ENCODE measurements at places on chromosomes 6 and 20.

DNA sequence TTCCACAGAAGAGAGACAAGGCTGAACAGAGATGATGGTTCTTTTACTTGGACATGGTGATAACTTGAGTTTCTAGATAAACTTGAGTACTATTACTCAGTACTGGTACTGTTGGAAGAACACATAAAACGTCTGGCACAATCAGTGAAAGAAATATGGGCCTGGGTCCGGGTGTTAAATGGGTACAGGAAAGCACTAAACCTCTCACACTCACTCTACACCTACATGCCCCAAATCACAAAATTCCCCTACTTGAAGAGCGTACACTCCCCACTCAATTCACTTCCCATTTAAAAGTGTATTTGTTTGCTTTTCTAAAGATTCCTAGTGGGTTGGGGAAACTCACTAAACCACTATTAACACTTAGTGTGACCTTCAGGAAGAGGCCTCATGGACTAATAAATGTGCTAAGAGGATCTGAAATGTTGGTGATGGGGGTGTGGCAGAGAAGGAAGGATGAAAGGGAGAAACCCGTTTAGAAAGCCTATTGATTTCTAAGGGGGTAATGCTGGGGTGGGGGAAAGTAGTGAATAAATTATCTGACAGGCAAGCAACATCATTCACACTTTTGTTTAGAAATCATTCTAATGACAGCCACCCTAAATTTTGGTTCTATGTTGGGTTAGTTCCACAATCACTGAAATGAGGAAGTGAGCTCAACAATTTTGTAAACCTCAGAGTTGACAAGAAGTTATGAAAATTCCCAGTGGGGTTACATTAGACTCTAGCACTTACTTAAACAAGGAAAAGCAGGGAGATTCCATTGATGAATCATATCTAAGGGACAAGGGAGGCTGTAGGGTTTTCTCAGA lies 222.6 kb upstream of the MARCKS start:
- H3K4me3 ChIP-seq: no peak overlapping the region
- H3K27me3 ChIP-seq: no peaks in the 10 kb centered on the region
- H3K27ac ChIP-seq: peak overlapping the region; percentile 79

GRCh38 chr20:432208-432607 lies 24.1 kb downstream of the RBCK1 start:
- H3K4me3 ChIP-seq: no peak overlapping the region
- H3K27me3 ChIP-seq: no peaks in the 10 kb centered on the region

DNA sequence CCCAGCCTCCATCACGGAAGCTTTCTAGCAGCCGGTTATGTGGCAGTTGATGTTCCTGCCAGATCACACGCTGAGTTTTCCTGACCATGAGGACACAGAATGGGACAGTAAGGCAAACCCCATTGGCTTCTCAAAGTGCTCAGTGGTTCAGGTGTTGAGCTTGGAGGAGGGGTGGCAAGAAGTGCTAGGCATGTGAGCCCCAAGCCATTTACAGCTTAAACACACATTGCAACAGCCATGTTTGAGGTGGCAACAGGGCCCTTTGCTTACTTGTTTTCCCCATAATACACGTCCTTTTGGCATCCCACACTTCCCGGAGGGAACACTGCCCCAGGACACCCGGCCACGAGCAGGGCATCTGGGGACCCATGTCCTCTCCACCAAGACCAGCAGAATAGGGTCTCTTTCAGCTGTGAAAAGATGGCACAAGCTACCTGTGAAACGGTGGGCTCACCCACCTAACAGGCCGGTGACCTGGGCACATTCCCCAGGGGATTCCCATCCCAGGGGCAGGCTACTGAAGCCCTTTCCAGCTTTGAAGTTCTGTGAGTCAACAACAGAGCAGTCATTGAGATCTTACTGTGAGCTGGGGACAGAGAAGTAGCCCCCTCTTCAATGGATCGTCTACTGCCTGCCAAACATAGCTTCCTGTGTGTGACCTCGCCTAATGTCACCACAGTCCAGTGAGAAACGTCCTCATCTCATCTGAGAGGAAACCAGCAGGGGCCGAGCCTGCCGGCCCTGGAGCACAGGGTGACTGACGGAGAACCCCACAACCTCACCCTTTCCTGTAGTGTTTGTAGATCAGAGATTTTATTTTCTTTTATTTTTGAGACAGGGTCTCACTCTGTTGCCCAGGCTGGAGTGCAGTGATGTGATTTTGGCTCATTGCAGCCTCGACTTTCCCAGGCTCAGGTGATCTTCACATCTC lies 4.0 kb upstream of the TLDC2 start:
- no peak overlapping the region for H3K27ac ChIP-seq
- no peaks in the 10 kb centered on the region for H3K36me3 ChIP-seq
- no peak overlapping the region for H3K4me3 ChIP-seq
- DNase-seq: no peak
- peaks cover 3% of the 10 kb centered on the region for H3K4me1 ChIP-seq

- peaks cover 2% of the 10 kb centered on the region for H3K36me3 ChIP-seq
- DNase-seq: no peak
- peaks cover 12% of the 10 kb centered on the region for H3K4me1 ChIP-seq
- no peaks in the 10 kb centered on the region for H3K27me3 ChIP-seq
These were observed 203.5 kb downstream of the KCNQ5 start for GRCh38 chr6:72825315-72825911.

DNA sequence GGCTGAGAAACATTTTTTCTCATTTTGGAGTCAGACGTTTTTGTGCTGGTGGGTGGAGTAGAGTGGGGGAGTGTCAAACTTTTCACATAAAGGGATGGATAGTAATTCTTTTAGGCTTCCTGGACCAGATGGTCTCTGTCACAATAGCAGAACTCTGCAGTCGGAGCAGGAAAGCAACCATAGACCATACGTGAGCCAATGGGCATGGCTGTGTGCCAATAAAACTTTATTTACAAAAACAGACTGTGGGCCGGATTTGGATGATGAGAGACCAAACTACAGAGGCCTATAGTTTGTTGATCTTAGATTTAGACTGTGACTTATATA lies 70.8 kb upstream of the SLC22A23 start:
- peaks cover 19% of the 10 kb centered on the region for H3K4me1 ChIP-seq
- no peaks in the 10 kb centered on the region for H3K27me3 ChIP-seq
- peak; percentile 19 for DNase-seq
- no peak overlapping the region for H3K27ac ChIP-seq
- no peaks in the 10 kb centered on the region for H3K36me3 ChIP-seq

GRCh38 chr6:84597238-84597875 lies 167.0 kb downstream of the TBX18 start:
- no peaks in the 10 kb centered on the region for H3K4me1 ChIP-seq
- no peak overlapping the region for H3K4me3 ChIP-seq
